DMS153 (cell line): ENCODE measurements at places on chromosomes 7 and 10.

DNA sequence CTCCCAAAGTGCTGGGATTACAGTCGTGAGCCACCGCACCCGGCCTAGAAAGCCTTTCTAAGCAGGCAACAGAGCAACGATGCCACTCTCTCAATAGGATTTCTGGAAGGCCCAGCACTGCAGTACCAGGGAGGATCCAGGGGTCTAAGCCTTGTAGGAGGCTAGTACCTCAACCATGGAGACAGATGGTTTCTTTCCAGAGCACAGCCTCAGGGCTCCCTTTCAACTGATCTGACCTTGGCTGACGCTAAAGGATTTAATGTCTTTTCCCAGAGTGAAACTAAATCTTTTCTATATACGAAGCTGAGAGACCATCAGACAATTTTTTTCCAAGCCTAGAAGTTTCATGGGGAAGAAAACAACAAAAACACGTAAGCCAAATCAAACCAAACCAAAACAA lies 78.0 kb downstream of the WDR11 start:
- DNase-seq = no peak

- no peak for DNase-seq
Observed at GRCh38 chr10:12193193-12193592, 2.5 kb downstream of the NUDT5 start.

DNA sequence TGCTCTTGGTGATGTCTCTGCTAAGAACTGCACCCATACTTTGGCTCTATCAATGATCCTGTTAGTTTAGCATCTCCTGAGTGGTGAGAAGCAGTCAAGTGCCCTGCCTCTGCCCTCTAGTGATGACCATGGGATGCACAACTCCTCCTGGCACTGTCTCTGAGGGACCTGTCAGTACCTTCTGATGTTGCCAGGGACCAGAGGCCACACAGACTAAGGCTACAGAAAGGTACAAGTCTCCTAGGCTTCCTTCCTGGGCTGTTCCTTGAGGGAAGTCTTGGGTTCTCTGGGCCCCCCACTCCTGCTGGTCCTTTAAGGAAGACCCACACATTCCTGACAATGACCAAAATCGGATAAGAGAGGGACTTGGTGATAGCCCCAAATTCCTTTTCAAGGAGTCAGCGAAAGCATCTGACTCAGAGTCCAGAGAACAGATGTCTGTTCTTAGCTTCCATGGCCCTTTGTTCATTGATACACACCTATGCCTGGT lies 15.3 kb downstream of the NKX2-3 start:
- no peak for DNase-seq

DNA sequence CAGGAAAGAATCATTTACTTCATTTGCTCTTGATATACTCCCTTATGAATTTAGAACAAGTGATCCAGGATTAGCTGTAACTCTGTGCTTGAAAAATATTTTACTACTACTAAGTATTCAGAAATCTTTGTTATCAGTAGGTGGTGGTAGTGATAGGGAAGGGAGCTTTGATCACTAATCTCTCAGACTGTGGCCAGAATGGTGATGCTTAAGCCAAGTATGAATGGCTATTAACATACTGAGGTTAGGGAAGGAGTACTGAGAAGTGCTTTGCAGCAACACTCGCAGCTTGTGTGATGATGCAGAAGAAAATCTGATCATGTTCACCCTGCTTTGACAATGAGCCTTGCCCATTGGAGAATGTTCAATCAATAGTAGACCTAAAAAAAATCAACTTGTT lies 29.3 kb downstream of the AP3M1 start:
- DNase-seq = no peak

- DNase-seq = no peak
Observed at GRCh38 chr7:64774204-64774842, 19.9 kb upstream of the ZNF138 start.

- DNase-seq = no peak
Observed at GRCh38 chr7:151178236-151178635, 8.8 kb downstream of the ASB10 start.

- no peak for DNase-seq
Observed at GRCh38 chr7:50866343-50867033, 83.8 kb upstream of the GRB10 start.

DNA sequence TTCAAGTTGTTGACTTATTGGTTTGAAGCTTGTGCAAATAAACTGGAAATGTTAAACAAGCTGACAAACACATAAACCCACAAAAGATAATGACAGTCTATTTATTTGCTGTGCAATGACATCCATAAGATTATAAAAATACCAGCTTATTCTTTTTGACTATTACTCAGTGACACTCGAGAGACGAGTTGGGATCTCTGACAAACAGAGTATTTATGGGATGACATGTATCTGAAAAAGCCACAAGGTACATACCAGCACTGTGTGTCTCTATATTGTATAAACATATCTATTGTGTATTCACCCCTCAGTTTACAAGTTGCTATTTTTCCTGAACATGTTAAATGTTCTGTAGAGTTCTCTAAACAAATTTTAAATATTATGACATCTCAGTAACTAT lies 88.9 kb downstream of the CHRM2 start:
- DNase-seq = no peak

- DNase-seq = no peak
Observed at GRCh38 chr7:100847360-100847759, 5.2 kb upstream of the SLC12A9 start.

DNA sequence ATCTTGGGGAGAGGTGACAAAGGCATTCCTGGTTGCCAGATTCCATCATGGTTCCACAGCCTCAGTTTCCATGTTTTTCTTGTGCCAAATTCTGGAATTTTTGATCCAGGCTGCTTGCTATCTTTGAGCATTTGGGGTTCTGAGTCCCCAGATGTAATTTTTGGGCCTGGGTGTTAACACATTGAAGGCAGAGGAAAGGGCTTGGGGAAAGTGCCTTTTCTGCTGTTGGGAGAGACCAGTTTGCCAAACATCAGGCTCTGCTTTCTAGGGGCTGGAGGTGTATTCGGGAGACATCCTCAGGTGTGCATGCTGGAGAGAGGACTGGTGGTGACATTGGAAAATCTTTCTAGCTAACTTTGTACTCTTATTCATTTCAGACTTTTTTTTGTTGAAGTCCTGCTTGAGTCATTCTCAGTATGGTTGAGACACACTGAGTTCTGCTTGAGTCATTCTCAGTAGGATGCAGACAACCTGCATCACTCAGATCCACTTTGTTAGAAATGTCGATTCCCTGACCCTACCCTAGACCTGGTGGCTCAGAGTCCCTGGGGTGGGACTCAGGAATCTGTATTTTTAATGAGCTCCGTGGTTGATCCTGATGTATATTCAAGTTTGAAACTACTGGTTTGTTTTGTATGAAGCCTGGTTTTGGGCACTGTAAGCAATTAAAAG lies 101.0 kb downstream of the LRMDA start:
- no peak for DNase-seq

DNA sequence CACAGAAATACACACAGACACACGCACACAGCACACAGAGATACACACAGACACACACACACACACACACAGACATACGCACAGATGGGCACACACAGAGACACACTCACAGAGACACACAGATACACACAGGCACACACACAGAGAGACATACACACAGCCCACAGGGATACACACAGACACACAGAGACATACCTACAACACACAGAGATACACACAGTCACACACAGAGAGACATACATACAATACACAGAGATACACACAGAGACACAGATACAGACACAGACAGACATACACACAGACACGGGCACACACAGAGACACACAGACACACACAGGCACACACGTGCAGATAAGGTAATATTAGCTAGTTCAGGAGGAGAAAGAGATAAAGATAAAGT lies 76.9 kb downstream of the EGFR start:
- no peak for DNase-seq

- DNase-seq = no peak
Observed at GRCh38 chr10:50461123-50461522, 162.6 kb downstream of the SGMS1 start.

DNA sequence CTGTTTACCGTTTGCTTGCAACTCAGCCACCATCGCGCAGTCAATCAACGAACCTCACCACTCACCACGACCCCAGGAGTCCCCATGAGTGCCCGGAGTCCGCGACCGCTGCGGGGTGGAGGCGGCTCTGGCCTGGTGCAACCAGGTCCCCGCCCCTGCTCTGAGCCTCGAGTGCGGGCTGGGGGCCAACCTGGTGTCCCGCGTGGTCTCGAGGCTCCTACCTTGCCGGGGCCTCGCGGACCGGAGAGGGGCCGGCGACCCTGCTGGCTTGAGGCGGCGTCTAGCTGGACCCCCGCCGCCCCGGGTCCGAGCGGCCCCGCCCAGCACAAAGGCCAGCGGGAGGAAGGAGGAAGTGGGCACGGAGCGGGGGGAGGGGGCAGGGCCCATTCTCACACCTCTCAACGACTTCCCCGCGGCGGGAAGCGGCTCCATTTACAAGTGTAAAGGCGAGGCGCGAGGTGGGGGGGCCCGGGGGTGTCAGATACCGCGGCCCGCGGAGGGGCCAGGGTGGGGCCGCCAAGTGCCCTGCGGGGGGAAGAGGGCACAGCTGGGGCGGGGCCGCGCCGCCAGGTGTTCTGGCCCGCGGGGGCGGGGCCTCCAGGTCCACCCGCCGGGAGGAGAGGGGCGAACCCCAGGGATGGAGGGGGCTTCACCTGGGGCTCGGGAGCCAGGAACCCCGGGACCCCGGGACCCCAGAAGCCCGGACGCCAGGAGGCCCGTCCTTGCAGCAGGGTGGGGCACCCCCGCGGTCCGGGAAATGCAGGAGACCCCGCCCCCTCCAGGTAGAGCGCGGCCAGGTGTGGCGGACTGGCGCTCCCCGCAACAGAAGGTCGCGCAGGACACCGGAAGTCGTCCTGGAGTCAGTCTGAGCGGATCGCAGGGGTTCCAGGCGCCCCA lies 8.6 kb downstream of the CTBP2 start:
- peak; percentile 52 for DNase-seq

- DNase-seq = no peak
Observed at GRCh38 chr10:132322586-132323048, 9.4 kb upstream of the LRRC27 start.

- no peak for DNase-seq
Observed at GRCh38 chr10:88962336-88962735, 9.8 kb upstream of the ACTA2 start.

DNA sequence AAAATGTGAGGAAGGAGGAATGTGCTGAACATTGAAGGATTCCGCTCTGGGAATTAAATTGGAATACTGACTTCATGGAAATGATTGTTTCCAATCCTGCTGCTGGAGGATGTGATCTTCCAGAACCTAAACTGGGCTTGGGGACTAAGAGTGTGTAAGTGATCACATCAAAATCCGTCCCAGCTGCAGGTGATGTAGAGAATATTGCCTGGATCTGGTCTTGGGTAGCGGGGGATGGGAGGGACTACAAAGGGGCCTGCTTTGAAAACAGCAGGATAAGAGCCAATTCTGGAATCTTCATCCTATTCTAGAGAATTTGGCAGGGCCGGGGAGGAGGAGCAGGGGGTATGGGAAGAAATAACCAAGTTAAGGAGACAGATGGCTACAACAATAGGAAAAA lies 552.2 kb upstream of the FZD8 start:
- no peak for DNase-seq

GRCh38 chr7:47383696-47384445 lies 198.0 kb downstream of the TNS3 start:
- DNase-seq = no peak

DNA sequence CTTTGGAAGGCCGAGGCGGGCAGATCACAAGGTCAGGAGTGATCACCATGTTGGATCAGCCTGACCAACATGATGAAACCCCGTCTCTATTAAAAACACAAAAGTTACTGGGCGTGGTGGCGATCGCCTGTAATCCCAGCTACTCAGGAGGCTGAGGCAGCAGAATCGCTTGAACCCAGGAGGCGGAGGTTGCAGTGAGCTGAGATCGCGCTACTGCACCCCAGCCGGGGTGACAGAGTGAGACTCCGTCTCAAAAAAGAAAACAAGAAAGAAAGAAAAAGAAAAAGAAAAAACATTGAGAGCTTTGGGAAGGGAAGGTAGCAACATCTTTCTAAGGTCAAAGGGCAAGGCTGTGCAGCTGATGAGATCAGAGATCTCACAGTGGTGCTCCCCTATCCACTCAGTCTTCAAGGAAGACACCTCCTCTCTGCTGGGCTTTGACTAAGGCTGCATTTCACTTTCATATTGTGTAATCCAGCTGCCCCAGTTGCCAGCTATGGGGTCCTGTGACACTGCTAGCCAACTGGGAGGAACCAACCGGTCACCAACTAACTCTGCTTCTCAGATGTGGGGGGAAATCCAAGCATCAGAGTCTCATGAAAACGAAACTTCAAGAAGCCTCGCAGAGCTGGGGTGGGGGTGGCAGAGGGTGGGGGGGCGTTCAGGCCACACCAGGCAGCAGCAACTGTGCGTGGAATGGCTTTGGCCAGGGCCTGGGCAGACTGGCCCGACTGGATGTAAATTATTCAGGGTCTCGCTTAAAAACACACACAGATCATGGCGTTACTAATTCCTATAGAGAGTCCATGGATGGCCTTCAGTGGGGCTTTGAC lies 1.5 kb downstream of the IL15RA start:
- no peak for DNase-seq

DNA sequence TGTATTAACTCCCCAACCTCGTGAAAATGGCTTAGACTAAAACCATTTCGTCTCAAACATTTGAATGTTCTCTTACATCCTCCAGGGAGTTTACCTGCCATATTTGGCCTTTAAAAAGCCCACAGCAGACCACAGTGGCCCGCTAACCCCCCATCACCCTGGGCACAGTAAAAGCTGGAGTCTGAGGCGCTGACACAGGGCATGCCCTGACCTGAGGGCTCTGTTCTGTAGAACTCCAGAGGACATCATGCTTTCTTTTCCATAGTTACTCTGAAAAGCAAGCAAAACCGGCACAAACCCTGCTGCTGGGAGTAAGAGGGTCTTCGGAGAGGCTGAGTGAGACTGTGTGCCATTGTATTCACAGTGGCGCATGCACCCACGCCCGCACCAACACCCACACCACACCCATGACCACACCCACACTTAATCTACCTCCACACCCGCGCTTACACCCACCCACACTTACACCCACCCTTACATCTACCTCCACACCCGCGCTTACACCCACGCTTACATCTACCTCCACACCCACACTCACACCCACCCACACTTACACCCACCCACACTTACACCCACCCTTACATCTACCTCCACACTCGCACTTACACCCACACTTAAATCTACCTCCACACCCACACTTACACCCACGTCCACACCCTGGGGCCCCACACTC lies 32.1 kb downstream of the LRRC27 start:
- no peak for DNase-seq

DNA sequence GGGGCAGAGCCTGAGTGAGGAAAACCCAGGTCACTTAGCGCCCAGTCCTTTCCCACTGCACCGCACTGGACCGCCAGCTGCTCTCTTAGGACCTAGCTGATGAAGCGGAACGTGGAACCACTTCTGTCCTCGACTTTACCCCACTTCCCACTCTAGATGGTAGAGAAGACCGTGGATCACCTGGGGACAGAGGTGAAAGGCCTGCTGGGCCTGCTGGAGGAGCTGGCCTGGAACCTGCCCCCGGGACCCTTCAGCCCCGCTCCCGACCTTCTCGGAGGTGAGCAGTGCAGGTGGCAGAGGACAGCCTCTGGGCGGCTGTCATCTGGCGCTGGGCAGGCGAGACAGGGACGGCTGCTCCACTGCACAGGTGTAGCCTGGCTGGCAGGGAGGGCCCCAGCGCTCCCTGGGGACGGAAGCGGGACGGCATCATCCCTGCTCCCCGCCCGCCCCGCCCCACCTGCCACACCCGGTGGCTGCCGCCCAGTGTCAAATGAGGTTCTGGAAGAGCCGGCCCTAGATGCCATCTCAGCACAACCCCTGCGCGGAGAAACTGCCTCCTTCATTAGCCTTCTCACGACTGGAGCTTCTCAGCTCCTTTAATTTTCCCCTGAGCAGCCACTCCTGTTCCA lies 11.7 kb downstream of the PLAC9 start:
- DNase-seq = peak; percentile 63
